Neural progenitor cell (in vitro differentiated cells): ENCODE measurements at places on chromosomes 16 and 17.

DNA sequence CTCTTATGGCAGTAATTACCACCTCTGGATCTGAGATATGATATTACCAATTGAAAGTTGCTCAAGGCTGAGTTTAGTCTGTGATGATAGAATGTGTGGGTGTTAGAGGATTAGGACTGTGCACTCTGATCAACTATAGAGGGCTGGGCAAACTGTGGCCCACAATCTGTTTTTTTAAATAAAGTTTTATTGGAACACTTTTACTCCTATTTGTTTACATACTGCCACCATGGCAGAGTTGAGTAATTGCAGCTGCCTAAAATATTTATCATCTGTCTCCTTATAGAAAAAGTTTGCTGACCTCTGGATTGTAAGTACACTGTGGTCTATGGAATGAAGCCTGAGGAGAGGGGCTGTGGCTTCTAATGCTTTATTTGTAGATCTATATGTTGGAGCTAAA, 71.5 kb upstream of the N4BP1 start:
- no peak overlapping the region for H3K27ac ChIP-seq
- H3K27me3 ChIP-seq: no peaks in the 10 kb centered on the region
- no peaks in the 10 kb centered on the region for H3K36me3 ChIP-seq
- H3K4me1 ChIP-seq: peaks cover 8% of the 10 kb centered on the region
- no peak for DNase-seq

DNA sequence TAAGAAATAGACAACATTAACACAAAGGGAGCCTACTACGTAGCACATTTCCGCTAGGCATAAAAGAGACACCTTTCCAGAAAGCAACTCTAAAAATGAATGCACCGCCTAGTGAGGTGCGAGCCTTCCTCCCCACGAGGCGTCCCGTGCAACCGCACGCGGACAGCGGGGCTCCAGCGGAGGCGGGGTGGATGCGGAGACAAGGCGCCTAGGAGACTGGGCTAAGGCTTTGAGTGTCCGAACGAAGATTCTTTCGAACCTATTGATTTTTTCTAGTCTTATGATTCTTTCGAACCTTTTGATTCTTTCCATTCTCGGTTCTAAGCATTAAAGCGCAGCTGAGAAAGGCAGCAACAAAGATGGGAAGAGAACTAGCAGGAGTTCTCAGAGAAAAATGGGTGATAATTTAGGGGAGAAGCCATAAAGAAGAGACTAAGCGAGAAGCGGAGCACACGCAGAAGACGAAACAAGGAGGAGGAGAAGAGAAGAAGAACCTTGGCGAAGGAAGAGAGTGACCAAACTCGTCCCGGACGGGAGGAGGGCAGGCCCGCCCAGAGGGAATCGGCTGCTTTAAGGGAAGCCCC, 394 bp upstream of the CPD start:
- H3K4me1 ChIP-seq: peaks cover 51% of the 10 kb centered on the region
- H3K27ac ChIP-seq: no peak overlapping the region
- H3K4me3 ChIP-seq: peak overlapping the region; percentile 86
- H3K36me3 ChIP-seq: no peaks in the 10 kb centered on the region
- H3K27me3 ChIP-seq: peaks cover 29% of the 10 kb centered on the region

DNA sequence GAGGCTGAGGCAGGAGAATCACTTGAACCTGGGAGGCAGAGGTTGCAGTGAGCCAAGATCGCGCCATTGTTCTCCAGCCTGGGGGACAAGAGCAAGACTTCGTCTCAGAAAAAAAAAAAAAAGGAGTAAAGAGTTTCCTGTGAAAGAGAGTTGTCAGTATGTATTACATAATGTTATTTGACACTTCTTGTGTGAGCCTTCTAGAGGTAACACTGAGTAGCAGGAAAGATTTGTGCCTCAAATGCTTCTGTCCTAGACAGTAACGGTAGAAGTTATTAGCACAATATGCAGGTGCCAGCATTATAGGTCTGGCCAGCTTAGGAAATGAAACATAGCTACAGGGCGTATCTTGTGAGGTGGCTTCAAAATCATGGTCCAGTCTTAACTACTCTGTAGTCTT, 6.2 kb downstream of the RPS6KB1 start:
- H3K4me1 ChIP-seq: peaks cover 4% of the 10 kb centered on the region
- DNase-seq: no peak
- H3K27ac ChIP-seq: no peak overlapping the region
- H3K36me3 ChIP-seq: no peaks in the 10 kb centered on the region
- H3K27me3 ChIP-seq: no peaks in the 10 kb centered on the region

- H3K27me3 ChIP-seq: no peaks in the 10 kb centered on the region
- H3K36me3 ChIP-seq: no peaks in the 10 kb centered on the region
- no peak for DNase-seq
- no peak overlapping the region for H3K27ac ChIP-seq
- peaks cover 7% of the 10 kb centered on the region for H3K4me1 ChIP-seq
Observed at GRCh38 chr16:50571786-50572185, 23.6 kb downstream of the NKD1 start.

DNA sequence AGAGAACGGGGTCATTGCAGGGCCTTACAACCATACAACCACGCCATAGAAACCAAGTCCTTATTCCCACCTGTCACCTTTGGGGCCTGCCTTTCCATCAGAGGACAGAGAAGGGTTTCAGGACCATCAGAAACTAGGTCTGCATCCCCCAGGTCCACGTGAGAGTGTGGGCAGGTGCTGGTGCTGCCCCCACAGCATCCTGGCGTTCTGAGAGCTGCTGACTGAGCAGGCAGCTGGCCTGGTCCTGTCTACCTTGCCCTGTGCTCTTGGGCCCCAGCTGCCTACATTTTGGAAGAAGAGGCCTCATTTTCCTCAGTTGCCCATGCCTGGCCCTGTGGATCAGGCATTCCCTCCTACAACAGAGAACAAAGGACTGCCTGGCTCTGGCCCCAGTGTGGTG, 21.6 kb downstream of the ZNF276 start:
- no peaks in the 10 kb centered on the region for H3K27me3 ChIP-seq
- no peak overlapping the region for H3K4me3 ChIP-seq
- H3K27ac ChIP-seq: peak overlapping the region; percentile 37
- H3K4me1 ChIP-seq: no peaks in the 10 kb centered on the region

DNA sequence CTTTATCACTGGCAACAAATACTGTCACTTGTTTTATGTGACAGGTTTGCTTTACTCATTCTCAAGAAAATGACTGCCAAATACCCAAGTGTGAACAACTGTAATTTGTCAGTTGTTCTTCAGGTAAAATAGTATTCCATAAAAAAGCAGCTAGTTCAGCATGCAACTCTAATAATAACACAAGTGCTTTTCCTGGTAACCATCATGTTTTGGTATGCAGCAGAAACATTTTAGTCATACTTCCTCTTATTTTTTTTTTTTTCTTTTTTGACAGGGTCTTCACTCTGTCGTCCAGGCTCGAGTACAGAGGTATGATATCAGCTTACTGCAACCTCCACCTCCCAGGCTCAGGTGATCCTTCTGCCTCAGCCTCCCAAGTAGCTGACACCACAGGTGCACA, 4.6 kb downstream of the TERF2 start:
- H3K36me3 ChIP-seq: peaks cover 4% of the 10 kb centered on the region
- H3K27ac ChIP-seq: no peak overlapping the region
- no peak for DNase-seq
- H3K4me1 ChIP-seq: peaks cover 6% of the 10 kb centered on the region
- H3K4me3 ChIP-seq: no peak overlapping the region

DNA sequence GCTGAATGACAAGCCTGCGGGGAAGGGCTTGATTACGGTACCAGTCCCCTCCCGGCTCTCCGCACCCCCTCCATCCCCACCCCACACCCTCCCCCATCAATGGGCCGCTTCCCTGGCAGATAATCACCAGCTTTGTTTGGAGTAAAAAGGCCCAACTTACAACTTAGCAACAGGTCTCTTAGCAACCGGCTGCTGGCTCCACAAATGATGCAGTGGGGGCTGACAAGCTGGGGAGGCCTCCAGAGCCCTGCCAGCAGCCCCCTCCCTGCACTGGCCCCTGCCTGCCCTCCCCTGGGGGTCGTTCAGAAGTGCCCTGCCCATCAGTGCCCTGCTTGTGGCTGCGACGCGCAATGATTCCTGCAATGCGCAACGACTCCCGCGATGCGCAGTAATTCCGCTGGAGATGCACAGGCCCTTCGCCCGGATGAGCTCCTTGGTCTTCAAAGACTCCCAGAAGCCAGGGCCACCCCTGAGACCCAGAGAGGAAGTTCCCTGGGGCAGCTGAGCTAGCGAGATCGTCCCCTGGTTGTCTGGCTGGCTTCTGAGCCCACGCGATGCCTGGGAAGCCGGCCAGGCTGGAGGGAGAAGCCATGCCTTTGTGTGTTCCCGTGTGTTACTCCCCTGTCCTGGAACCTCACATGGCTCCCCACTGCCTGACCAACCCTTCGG, 23.3 kb downstream of the CPNE2 start:
- H3K4me3 ChIP-seq: peak overlapping the region; percentile 14
- peak overlapping the region; percentile 68 for H3K27ac ChIP-seq
- peaks cover 16% of the 10 kb centered on the region for H3K4me1 ChIP-seq
- no peaks in the 10 kb centered on the region for H3K36me3 ChIP-seq
